ENCODE measurements at places on chromosomes 3 and 15. TPM values are rescaled to one million over a fixed set of nuclear protein-coding genes. Genes with fewer than 3 reads are reported as not detected.

SUCLG2 gene
- 44.7 TPM for total RNA-seq

DNA sequence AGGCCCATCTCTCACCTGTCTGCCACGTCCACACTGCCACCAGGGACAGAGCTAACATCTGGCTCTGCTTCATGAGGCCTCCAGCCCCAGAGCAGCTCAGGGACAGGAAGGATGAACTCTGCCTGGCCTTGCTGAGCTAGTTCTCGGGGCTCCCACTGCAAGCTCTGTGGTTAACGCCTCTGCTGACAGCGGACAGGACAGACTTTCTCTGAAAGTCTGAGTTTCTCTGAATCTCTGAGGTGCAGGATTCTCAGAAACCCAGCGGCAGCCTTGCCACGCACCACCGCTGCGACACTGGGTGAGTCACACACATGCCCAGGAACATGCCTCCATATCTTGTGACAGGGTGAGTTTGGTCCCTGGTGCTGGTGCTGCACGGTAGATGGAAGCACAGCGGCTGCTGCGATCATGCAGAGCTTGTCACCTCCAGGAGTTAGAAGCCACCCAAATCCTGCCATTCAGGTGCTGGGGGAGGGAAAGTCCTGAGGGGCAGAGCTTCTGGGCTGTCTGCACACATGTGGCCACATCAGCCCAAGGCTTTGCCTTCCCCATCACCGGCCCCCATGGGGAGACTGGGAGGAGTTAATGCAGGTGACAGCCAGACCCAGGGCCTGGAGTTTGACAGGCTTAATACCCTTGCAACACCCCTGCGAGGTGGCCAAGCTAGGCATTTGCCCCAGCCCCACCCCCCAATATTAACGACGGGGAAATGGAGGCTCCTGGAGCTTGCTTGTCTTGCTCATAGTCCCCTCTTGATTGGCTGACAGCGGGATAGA, 267.0 kb downstream of the PLCL2 start:
- no peak for DNase-seq

DNA sequence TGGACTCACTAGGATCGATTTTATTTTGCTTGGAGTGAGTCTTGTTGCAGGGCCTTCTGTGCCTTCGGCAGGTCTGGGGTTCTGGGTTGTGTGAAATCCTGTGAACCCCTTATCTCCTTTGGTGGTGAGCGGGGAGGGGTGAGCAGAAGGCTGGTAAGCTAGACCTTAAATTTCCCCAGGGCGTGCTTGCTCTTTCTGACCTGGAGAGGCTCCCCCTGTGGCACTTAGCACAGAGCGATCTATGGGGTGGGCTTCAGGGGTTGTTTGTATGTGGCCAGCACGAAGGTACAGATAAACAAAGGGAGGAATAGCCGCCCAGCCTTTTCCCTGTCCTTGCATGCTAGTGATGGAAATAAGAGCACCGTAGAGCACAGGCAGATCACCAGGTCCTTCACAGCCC, 11.8 kb downstream of the CACNA2D3 start:
- DNase-seq = no peak

DNA sequence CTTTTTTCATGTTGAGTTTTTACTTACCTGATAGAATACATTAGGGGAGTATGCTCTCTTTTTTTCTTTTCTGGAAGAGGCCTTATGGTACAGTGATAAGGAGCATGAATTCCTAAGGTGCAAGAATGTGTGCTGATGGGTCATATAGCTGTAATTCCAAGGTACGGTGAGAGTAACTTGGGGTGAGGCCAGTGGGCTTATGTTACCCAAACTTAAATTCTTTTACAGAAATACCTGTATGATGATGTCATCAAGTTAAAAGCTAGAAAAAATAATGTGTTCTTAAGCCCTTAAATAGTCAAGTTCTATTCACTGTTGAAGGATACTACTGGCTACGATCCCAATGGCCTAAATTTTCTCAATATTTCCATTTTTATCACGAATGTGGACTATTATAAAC, 111.2 kb downstream of the GMPS start:
- DNase-seq = no peak

GRCh38 chr3:159994182-159994581, 5.5 kb downstream of the IL12A start:
- DNase-seq = no peak

C3orf20 gene
- total RNA-seq = 3.6 TPM

- DNase-seq = no peak
Measured at GRCh38 chr15:47932261-47932660, 188.5 kb upstream of the SLC24A5 start.

DNA sequence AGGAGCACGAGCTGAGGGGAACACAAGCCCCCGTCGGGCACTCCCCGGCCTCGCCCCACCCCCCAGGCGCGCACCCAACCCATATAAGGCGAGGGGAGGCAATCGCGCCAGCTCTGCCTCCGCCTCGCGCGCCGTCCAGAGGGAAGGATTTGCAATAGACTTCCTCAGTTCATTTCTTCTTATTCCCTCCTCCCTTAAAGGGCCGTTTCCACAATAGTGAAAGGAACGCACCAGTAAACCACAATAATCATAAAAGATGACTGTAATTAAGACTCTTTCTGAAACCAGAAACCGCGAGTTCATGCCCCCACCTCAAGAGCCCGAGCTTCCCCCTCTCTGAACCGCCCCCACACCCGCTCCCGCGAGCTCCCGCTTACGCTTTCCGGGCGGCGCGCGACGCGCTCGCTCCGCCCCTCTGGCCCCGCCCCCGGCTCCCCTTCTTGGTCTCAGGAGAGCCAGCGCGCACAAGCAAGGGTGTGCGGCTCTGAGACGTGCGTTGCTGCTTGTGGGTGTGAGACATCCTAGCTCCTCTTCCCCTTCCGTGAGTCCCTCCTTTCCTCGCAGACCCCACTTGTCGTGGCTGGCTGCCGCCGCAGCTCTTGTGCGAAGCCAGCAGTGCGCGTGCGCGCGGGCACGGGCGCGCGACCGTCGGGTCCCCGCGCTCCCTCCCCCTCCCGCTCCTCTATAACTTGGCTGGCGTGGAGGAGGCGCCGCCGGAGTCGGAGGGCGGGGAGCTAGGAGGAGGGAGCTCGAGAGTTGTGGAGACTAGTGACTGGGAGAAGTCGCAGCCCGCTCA, at the start of gene DIPK2A:
DIPK2A (plus strand) TSS at position 465 of the 796 bp plus-strand sequence. CDS start 510 bp downstream, outside the sequence.
- DNase-seq = peak; percentile 94

- no peak for DNase-seq
Measured at GRCh38 chr3:139530717-139531116, 8.8 kb downstream of the RBP1 start.

TMIE gene
- not detected for total RNA-seq

GRCh38 chr3:126907557-126907956, 75.4 kb upstream of the PLXNA1 start:
- no peak for DNase-seq

LIPC gene
- total RNA-seq = not detected

DNA sequence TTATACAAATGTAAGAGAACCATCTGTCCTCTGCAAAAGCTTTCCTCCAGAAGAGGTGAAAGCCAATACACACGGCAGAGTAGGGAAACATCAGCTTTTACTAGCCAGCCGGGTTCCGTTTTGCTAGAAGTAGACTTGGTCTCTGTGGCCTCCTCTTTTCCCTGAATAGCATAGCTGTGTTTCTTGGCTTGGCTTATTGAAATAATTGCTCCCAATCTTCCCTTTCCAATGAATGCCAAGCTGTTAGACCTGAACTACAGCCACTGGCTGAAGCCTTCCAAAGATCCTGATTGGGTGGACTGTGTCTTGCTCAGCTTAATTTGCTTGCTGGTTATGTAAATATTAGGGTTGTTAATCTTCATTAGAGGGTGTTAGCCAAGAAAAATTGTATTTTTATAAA, 157.8 kb upstream of the ROPN1 start:
- DNase-seq = no peak
